Hypothalamus (tissue), 51 donors: ENCODE measurements at places on chromosomes 1 and 21.

DNA sequence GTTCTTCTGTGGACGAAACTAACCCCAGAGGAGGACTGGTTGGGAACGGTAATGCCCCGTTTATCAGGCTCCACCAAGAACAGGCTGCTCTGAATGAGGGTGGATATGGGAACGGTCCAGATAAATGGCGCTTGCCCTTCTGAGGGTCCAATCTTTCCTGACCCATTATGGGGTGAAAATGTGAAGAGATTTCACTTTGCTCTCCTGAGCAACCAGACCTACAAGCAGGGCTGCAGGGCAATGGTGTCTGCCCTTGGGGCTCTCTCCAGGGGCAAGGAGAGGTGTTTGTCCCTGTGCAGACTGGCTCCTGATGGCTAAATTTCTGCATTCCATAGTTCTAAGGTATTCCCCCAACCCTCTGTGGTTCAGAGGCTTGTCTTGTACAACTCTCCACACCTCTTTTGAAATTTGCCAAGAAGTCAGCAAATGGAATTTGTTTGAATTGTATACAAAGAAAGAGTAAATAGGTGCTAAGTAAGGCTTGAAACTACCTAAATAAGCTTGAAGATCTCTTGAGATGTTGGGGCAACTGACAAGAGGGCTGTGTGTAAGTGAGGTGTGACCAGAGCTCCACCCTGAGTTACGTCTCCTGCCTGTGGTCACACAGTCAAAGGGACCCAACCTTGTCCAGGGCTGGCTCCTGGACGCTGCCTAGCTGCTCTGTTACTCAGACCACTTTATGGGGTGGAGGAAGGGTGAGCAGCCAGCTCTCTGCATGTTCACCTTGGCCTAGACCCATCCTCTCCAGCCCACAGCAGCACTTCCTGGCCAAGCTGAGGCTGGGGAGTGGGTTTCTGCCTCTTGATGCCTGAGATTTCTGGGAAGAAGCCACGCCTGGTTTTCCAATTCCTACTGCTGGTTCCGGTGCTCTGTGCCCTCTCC lies 24.8 kb downstream of the SLC2A1 start:
- no peak for DNase-seq

DNA sequence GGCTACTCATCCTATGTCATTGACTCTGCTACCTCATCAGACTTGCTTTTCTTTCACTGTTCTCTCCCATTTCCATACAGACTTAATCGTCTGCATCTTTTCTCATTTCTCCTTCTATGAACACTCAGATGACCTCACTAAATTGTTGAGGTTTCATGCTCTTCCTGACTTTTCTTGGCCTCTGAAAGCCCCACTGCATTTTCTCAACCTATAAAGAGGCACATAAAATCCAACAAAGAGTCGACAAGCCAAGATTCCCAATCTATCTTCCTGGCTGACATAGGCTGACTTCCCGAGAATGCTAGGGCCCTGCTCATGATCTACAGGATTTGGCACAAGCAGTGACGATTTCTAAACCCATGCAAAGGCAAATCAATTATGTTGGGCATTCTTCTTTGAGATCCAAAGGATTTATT lies 280.8 kb upstream of the DPYD start:
- no peak for DNase-seq

GRCh38 chr21:45136927-45137611 lies 62.7 kb downstream of the ADARB1 start:
- peak; percentile 20 for DNase-seq

DNA sequence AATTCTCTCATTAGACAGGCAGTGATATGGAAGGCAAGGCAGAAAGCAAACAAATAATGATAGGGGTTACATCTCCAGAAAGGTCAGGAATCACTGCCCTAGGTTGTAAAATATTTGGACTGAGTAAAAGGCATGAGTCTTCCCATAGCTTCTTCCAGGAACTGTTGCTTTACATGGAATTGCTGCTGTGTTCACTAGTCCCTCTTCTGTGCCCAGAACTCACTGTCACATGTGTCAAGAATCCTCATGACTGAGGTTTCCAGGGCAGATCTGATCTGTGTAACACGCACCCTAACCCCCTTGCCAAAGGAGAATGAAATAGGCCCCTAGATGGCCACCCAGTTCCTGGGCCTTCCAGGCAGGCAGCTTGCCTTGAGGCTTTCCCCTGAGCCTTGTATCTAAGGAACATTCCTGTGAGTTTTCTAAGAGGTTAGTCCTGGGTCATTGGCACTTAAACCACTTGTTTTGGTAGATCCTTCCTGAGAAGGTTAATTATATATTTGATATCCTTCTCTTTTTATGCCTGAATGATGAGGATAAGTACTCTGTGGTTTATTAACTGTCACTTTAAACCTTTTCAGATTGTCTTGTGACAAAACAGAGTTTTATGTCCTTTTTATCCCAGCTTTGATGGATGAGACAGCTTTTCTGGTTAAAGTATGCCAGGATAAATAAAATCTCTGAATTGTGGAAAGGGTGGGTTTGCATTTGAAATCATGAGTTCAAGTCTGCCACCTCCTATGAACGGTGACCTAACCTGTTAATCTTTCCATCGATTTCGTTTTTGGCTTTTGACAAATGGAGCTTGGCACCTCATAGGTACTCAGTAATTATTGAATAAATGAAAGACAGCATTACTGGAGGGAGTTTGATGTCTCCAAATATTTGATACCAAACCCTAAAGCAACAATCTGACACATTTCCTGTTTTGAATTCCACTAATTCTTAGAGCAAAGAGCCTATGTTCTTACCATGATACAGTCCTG lies 163.3 kb downstream of the DHRS3 start:
- no peak for DNase-seq

DNA sequence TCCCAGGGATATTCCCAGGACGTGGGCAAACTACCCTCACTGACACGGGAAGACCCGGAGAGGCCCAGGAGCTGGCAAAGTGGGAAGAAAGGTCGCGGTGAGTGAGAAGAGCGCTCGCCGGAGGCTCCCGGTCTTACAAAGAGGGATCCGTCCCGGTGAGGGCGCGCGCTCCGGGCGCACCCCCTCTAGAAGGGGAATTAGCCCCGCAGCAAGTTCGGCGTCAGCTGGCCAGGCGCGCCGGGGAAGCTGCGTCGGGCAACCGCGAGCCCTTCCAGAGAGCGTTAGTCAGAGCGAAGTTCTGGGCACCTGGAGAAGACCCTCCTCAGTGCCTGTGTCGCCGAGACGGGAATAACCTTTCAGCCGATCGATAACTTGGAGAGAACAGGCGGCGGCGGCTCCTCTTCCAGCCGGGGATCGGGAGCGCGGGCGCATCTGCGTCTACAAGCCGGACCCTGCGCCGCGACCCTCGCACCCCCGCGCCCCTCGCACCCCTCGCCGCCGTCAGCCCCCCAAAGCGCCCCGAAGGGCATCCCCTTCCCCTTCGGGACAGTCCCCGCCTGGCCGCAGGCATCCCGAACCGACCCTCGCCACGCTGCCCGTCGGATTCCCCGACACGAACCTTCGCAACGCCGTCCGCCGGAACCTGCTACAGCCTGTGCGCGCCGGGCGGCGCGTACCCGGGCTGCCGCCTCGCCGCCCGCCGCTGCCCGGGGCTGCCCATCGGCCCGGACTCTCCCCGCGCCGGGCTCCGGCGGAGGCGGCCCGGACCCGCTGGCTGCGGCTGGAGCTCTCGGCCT lies 485 bp downstream of the SIPA1L2 start:
- DNase-seq, result peak; percentile 24
